ENCODE measurements at places on chromosomes 4 and X. TPM values are rescaled to one million over a fixed set of nuclear protein-coding genes. Genes with fewer than 3 reads are reported as not detected.

C1QTNF7 gene
- not detected for total RNA-seq

PCDH11X gene
- not detected for total RNA-seq

PLK4 gene
- 9.7 TPM for total RNA-seq

PAPSS1 gene
- 48.6 TPM for total RNA-seq

TMEM128 gene
- 20.5 TPM for total RNA-seq

HAUS7 gene
- total RNA-seq = 43.3 TPM

ELOVL6 gene
- total RNA-seq = 26.1 TPM

DDIT4L gene
- total RNA-seq = 0.14 TPM

TDO2 gene
- not detected for total RNA-seq

FAM9B gene
- total RNA-seq = not detected

OCIAD2 gene
- 147 TPM for total RNA-seq

SYTL5 gene
- 2.7 TPM for total RNA-seq

COL4A6 gene
- 35.3 TPM for total RNA-seq

CYSLTR1 gene
- not detected for total RNA-seq

TLL1 gene
- 0.92 TPM for total RNA-seq

CDKL2 gene
- 0.60 TPM for total RNA-seq

USP11 gene
- 12.9 TPM for total RNA-seq

TRPC3 gene
- not detected for total RNA-seq

DCLK2 gene
- total RNA-seq = 0.19 TPM

LIN54 gene
- 9.0 TPM for total RNA-seq

CLDN2 gene
- not detected for total RNA-seq

TCEAL9 gene
- 99.5 TPM for total RNA-seq

NHS gene
- 3.6 TPM for total RNA-seq

CPLX1 gene
- 0.28 TPM for total RNA-seq

POLN gene
- 0.37 TPM for total RNA-seq

CT47B1 gene
- not detected for total RNA-seq

KCNE5 gene
- total RNA-seq = 0.09 TPM

DKK2 gene
- total RNA-seq = 0.49 TPM

WWC2 gene
- total RNA-seq = 10.6 TPM

C1GALT1C1 gene
- total RNA-seq = 25.8 TPM

TMPRSS11B gene
- 0.05 TPM for total RNA-seq

FGFRL1 gene
- 31.1 TPM for total RNA-seq

TMSB15A gene
- total RNA-seq = 1.1 TPM
